SK-N-SH (cell line): ENCODE measurements at places on chromosomes 4 and X.

- no peak for DNase-seq
These were observed 126.9 kb upstream of the BCOR start for GRCh38 chrX:40224658-40225057.

- no peak for DNase-seq
These were observed 333.5 kb downstream of the TENM3 start for GRCh38 chr4:182576601-182577289.

GRCh38 chr4:68148800-68149685 lies 19.4 kb upstream of the TMPRSS11F start:
- no peak for DNase-seq

DNA sequence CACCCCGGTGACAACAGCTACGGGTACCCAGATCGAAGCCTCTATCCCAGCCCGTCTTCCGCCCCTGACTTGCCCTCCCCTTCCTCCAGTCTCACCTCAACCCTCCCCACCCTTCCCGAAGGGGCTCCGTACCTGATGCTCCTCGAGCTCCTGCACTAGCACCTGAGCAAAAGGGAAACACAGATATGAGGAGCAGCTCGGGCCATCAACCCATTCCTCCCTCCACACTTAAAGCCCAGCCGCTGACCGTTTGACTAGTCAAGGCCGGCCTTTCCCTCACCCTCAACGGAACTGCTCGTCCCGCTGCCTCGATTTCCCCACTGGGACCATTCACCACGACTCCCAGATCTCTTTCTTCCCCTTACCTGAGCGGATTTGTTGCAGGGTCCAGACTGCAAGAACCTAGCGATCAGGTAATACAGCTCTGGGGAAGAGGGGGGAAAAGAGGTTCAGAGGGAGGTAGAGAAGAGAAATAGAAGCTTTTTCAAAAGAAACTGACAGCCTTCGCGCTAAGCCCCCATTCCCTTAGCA lies 731 bp downstream of the BRWD3 start:
- DNase-seq = peak; percentile 7

GRCh38 chr4:119493419-119493818 lies 135.2 kb downstream of the PDE5A start:
- no peak for DNase-seq

DNA sequence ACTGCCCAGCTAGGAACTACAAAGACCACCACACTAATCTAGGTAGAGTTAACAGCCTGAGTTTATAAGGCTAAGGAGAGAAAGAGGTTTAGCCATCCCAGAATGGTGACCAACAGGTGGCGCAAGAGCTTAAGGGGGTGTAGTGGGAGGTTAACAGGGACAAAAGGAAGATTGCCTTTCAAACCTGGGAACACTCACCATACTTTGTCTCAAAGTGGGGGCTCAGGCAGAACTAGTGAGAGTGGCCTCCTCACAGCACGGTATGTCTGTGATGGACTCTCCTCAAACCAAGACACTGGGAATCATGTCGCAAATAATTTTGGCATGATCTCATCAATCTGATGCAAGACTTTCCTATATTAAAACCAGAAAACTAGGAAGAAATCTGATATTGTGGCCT lies 23.4 kb downstream of the CCNI start:
- no peak for DNase-seq

- peak; percentile 33 for DNase-seq
These were observed 26.8 kb upstream of the GRXCR1 start for GRCh38 chr4:42865572-42866189.

DNA sequence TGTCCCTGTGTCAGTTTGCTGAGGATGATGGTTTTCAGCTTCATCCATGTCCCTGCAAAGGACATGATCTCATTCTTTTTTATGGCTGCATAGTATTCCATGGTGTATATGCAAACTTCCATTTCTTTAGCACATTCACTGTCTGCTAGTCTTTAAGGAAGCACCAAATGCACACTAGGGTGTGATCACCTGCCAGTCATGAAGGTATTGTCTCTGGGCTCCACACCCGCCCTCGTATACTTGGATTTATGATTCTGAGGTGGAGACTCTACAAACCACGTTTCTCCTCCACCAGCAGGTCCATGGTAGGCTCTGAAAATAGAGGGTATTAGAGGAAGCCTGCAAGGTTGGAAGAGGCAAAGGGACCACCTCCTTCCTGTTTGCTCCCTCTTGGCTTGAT lies 75.9 kb upstream of the MAML3 start:
- no peak for DNase-seq
